ENCODE measurements at places on chromosomes 3 and 15. TPM values are rescaled to one million over a fixed set of nuclear protein-coding genes. Genes with fewer than 3 reads are reported as not detected.

Gene REC114
- not detected for total RNA-seq

Gene GNAT1
- not detected for total RNA-seq

Gene NOX5
- total RNA-seq, result not detected

Gene PLA2G4E
- not detected for total RNA-seq

Gene C3orf85
- total RNA-seq, result not detected

Gene ZNF106
- 48.2 TPM for total RNA-seq

Gene KIF7
- total RNA-seq, result not detected

Gene GOLGA6L4
- 3.9 TPM for total RNA-seq

Gene FBN1
- 0.53 TPM for total RNA-seq

Gene MCTP2
- total RNA-seq, result 64.8 TPM

Gene SLC38A3
- total RNA-seq, result not detected

Gene THOC7
- 30.5 TPM for total RNA-seq

Gene GOLGA6B
- total RNA-seq, result not detected

Gene UBE2E2
- total RNA-seq, result 44.2 TPM

Gene AGBL1
- total RNA-seq, result not detected

Gene GP5
- 0.22 TPM for total RNA-seq

Gene CDCP1
- total RNA-seq, result not detected

Gene ZDHHC23
- 72.6 TPM for total RNA-seq

Gene BTLA
- total RNA-seq, result 91.6 TPM

- DNase-seq, result no peak
Measured at GRCh38 chr3:161567577-161568361, 71.2 kb downstream of the OTOL1 start.

GRCh38 chr3:81887448-81887847 is 126.0 kb upstream of the GBE1 start:
- DNase-seq, result no peak

GRCh38 chr3:8027954-8028353 is 473.7 kb upstream of the LMCD1 start:
- DNase-seq, result no peak

- DNase-seq, result no peak
Measured at GRCh38 chr15:82599862-82600261, 47.3 kb downstream of the CPEB1 start.

- DNase-seq, result no peak
Measured at GRCh38 chr15:52698514-52698913, 19.3 kb upstream of the ATOSA start.

DNA sequence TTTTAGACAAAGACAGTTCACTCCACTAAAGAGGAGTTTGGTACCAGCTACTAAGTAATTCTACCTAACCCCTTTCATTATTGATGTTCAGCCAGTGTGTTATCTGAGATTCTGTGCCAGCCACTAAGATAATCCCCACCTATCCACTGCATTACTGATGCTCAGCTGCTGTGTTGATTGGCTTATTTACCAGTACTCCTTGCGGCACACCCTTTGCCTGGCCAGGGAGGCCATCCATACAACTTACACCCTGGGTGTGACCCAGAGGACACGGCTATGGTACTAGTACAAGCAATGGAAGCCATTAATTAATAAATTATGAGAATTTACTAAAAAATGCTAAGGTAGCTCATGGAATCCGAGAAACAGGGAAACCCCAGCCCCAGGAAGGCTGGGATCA is 290.7 kb upstream of the CTNNB1 start:
- no peak for DNase-seq

- no peak for DNase-seq
Measured at GRCh38 chr3:43132870-43133636, 27.2 kb upstream of the POMGNT2 start.

DNA sequence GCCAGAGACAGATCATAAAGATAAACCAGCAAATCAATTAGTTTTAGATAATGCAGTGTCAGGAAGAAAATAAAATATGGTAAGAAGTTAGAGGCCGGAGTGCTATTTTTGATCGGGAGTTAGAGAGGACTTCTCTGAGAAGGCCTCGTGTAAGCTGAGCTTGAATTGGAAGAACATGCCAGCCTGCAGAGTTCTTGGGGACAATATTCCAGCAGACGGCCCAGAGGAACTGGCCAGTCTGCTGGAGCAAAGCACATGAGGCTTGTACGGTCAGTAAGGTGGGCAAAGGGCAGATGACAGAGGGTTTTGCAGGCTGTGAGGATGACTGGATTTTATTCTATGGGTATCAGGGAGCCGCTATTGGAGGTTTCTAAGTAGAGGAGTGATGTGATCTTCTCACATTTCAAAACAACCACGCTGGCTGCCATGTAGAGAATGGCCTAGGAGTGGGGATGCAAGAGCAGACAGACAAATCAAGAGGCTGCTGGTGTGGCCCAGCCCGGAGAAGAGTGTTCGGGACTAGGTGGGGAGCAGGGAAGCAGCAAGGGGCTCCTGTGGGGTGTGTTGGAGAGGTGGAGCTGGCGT is 84.0 kb downstream of the HES1 start:
- DNase-seq, result no peak

DNA sequence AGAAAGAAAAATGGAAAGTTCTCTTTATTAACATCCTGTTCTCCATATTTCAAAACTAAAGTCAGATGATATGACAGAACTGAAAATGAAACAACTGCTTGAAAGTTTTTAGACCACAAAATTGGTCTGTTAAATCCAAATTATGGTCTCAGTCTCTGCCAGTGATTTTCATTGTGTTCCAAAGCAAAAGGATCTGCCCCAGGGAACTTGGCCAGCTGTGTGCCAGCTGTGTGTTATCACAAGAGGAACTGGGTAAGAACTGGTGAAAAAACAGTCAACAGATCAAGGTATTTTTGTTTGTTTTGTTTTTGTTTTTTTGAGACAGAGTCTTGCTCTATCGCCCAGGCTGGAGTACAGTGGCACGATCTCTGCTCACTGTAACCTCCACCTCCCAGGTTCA is 323.3 kb downstream of the CTNNB1 start:
- no peak for DNase-seq

GRCh38 chr3:36317915-36318314 is 62.4 kb upstream of the STAC start:
- no peak for DNase-seq

DNA sequence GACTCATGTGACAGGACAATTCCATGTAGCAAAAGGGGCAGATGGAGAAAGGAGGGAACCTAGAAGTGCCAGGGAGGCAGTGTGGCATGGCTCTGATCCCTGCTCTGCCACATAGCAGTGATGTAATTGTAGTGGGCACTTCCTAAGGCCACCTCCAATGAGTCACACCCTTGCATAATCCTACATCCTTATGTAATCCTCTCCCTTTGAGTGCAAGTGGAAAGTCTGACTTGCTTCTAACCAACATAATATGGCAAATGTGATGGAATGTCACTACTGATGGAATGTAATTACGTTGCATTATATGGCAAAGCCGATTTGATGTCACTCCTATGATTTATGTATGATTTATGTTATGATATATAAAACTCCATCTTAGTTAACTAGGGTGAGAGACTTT is 72.9 kb upstream of the ATP2C1 start:
- no peak for DNase-seq

- no peak for DNase-seq
Measured at GRCh38 chr3:185361920-185362319, 1.0 kb upstream of the MAP3K13 start.

GRCh38 chr3:172317984-172318383 is 130.3 kb downstream of the GHSR start:
- DNase-seq, result no peak

GRCh38 chr3:37097776-37098175 is 76.6 kb downstream of the LRRFIP2 start:
- no peak for DNase-seq

- no peak for DNase-seq
Measured at GRCh38 chr3:58938057-58938456, 111.8 kb downstream of the CFAP20DC start.

- DNase-seq, result peak; percentile 40
Measured at GRCh38 chr3:105876780-105877327, 8.0 kb upstream of the CBLB start.

- no peak for DNase-seq
Measured at GRCh38 chr15:80026754-80027153, 32.7 kb upstream of the ZFAND6 start.

- no peak for DNase-seq
Measured at GRCh38 chr3:147404800-147405230, 1.5 kb downstream of the ZIC4 start.

DNA sequence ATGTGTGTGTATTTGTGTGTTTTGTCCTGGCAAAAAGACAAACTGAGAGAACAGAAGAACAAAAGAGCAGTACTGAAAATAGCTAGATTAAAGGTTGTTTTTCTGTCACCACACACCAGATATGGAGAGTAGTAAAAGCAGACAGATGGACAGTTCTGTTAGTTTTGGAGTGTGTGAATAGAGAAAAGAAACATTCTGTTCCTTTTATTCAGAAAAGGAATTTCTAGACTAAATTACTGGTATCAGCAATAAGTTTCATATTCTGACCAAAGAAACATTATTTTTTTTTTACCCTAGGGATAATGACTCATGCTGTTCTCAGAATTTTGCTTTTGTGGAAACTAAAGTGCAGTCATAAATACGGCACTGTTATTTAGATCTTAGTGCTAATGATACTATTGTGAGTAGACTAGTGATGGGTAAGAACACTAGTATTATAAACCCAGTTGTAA is 32.9 kb downstream of the PIK3CA start:
- no peak for DNase-seq

DNA sequence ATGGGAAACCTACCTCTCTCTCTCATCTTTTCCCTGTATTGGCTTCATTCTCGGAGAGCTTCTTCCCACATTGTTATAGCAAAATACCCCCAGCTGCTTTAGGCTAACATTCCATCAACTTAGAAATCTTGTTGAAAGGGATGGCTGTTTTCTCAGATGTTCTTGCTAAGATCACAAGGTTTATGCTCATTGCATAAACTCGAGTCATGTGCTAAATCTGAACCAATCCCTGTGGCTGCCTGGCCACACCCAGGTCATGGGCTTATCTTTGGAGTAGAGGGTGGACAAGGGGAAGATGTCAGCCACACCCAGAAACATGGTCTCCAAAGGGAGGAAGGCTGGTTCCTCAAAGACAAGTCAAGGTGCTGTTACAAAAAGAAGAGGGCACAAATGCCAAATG is 150.6 kb upstream of the UMPS start:
- DNase-seq, result no peak

GRCh38 chr3:42730706-42731420 is 28.3 kb upstream of the HHATL start:
- no peak for DNase-seq

DNA sequence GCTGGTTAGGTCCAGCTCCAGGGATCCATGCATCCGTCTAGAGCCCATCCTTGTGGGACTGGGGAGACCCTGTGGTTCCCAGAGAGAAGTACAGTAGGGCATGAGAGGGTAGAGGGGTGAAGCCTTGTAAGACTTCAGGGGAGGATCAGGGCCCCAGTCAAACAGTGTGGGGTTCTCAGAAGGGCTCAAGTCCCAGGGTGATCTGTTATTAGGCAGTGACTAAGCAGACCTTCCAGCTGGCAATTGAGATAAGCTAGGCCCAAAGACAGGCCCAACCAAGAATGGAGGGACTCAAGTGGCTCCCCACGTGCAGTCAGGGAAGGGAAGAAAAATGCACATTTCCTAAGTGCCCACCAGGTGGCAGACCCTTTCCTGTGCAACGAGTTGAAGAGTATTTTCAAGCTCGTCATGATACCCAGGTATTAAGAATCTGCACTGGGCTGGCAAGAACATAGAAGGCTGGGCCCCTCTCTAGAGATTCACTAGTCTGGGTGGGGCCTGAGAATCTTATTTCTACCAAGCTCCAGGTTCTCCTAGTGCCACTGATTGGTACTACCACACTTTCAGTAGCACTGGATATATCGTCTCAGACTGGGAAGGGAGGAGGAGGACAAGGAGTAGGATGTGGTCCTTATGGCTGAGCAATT is 240.8 kb downstream of the NR1D2 start:
- DNase-seq, result peak; percentile 42

DNA sequence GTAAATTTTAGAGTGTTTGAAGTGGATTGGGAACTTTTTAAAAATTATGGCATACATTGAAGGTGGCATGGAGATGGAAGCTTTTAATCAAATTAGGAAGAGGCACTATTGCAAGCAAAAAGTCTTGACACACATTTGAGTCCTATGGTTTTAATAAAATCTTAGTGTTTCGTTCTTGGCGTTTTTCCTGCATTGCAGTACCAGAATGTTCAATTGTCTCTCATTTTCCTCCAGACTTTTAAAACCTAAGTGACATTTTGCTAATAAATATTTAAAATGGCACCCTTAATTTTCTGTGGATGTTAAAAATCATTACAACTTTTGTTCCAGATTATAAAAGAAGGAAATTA is 2.2 kb downstream of the TGFBR2 start:
- DNase-seq, result no peak

DNA sequence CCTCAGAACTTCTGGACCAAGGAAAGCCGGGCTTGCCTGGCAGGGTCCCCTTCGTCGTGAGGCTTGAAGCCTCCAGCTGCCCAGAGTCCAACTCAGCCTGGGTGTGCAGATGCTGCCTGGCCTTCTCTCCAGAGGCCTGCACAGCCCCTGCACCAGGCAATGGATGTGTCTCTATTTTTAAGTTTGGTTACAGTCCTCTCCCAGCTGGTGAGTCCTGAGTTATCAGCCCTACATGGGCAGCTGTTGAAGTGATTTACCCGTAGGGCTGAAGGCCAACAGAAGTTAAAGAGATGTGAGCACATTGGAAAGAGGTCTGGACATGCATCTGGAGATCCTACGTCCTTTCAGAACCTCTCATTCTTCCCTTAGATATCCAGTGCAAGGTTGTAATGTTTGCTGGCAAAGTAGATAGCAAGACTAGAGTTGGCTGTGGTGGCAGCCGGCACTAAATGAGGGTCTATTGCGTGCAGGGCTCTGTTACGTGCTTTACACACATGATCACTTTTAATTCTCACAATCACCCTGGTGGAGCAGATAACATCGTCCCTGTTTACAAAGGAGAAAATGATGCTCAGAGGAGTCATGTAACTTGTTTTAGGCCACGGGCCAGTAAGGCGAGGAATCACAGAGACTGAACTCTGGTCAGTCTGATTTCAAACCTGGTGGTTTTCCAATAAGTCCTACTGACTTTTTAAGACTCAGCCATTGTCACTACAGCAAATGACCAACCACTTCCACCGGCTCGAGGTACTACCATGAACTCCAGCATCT is 9.9 kb downstream of the FYCO1 start:
- DNase-seq, result no peak

GRCh38 chr15:30885814-30886213 is 17.9 kb upstream of the FAN1 start:
- no peak for DNase-seq

Measured in B cell (primary cell).